ENCODE measurements at places on chromosomes 12 and 14. TPM values are rescaled to one million over a fixed set of nuclear protein-coding genes. Genes with fewer than 3 reads are reported as not detected.

MGP gene
- not detected for total RNA-seq

RFC5 gene
- total RNA-seq: 62.0 TPM

RAD9B gene
- 1.1 TPM for total RNA-seq

DPPA3 gene
- total RNA-seq: not detected

- no peak for DNase-seq
These were observed 24.4 kb downstream of the OAS2 start for GRCh38 chr12:113002676-113003075.

DNA sequence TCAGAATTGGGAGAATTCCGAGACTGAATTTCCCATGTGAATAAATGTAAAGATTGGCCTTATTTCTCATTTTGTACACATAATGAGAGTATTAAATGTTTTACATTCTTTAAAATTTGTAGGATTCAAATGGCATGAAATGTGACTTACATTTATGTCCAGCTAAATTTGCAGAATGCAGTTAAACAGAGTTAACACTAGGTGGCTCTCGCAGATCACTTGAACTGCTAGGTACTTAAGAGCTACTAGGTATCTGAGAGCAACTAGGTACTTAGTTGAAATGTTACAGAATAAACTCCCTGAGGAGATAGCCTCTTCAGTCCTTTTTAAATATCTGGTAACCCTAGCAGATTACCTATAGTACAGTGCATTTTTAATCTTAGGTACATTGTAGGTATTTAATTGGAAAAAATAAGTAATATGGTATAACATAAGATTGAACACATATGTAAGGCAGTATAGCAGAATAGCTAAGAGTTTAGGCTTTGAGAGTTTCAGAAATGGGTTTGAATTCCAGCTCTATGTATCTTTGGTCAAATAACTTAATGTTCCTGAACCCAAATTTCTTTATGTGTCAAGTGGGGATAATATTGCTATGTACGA, 73.8 kb downstream of the KIAA0586 start:
- DNase-seq: peak; percentile 52

- no peak for DNase-seq
These were observed 2.6 kb downstream of the EGLN3 start for GRCh38 chr14:33948145-33948868.

DNA sequence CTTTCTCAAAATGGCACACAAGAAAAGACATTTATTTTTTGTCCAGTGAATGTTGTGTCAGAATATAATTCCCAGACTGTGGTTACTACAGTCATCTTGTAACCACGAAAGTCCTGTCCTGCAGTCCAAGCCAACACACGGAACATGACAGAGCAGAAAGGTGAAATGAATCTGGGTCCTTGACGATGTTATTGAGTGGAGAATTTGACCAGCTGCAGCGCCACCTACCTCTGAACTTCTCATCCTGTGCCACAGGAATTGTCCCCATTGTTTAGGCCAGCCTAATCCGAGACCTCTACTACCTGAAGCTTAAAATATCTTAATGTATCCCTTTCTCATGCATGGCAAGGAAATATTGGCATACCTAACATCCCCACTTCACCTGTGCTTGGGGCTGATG, 64.1 kb upstream of the OTX2 start:
- peak; percentile 20 for DNase-seq

DNA sequence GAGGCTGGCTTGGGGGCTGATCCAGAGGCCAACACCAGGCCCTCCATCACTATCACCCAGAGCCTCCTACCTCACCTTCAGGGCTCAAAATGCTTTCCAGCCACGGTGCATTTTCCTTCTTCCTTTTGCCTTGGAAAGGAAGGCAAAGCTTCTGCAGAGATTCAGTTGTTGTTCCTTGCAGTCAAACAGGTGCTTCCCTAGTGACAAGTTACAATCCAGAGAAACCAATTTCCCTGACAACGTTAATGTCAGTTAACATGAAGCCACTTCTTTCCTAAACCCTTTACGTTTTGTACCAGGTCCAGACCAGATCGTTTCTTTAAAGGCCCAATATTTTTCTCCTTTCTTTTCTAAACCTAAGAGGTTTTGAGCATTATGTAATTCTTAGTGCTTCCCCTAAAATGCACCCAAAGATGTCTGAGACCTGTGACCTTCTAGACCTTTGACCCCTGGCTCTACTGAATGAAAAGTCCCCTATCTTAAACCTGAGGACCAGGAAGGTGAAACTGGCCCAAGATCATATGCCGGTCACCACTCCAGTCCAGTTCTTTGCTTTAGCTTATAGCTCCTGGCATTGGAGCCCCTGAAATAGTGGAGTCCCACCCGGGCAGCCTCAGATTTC, 211.5 kb downstream of the SLC41A2 start:
- no peak for DNase-seq

DNA sequence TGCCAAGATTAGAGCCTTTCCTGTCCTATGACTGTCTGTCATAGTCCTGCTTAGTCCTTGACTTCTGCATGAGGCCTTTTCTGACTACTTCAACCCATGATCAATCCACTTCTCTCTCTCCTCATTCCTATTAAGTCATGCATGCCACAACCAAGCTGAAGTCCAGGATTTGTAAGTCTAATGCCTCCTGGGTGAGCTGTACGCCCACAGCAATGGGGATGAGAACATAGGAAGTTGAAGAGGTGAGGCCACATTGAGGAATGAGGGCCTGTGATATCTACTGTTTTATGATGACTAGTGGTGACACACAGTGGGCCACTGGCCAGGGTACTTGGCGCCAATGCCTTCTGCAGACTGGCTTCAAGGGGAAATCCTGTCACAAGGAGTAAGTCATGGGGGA, 994.1 kb upstream of the TMEM132C start:
- DNase-seq: no peak

GRCh38 chr12:12642916-12643315, 31.2 kb downstream of the CREBL2 start:
- DNase-seq: no peak

GRCh38 chr14:29442696-29443095, 485.0 kb downstream of the PRKD1 start:
- DNase-seq: no peak

DNA sequence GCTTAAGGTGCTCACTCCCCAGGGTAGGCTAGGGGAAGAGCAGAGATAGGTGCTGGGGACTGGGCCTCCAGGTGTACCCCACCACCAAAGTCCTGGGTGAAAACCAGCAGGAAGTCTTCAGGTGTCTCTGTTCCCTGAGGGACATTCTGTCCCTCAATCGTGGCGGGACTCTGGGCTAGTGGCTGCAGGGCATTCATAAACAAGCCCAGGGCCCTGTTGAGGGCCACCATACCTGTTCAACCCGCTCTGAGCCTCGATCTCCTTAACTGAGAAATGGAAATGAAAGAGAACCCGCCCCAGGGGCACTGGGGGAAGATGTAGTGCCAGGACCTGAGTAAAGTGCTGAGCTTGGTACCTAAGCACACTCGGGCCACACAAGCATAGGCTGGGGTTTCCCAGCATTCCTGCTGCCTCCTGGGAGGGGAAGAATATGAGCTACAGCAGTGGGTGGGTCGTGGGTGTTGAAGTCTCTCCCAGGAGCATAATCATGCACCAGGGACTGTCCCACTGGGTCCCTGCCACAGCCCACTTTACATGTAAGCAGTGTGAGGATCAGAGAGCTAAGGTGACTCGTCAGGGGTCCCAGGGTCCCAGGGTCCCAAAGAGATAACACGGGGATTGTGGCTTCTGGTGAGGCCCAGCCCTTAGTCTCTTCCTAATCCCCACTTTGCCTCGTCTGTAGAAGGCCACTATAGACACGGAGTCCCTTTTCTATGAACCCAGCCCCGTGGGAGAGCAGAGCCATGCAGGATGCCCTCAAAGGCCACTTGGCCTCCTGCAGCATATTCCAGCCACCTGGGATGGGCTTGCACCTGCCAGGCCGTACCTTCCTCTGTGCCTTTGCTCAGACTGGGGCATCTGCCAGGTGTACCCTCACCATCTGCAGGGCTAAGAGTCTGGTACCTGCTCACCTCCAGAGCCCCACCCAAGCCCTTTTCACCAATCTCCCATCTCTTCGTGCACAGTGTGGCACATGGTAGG, 14.4 kb downstream of the FAM222A start:
- DNase-seq: no peak

DNA sequence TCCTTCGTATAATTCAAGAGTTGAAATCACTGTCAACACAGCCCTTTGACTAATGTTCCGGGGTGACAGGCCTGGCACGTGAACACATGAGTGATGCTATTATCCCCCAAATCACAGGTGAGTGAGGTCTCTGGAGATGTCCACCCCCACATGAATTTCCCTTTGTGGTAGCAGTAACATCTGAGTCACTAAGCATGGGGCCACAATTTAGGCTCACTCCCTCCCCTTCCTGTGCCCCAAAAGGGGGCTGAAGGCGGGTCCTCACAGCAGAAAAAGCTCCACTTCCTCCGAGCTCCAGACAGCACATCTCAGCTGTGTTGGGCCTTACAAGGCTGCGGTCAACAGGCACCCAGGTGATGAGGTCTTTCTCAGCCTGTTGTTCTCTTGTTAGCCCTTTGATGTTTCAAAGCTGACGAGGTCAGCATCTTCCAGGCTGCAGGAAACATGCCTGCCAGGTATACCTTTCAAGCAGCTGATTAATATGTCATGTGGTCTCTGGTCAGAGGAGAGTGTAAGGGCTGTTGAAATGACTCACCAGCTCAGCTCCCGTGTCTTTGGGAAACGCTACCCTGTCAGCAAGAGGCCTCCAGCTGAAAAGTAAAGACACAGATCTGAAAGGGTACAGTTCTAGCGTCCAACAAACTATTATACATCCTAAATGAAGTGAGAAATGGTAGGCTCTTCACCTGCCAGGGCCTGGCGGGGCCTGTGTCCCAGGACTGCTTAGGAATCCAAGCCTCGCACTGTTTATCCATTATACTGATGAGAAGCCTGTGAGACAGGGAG, 107.3 kb downstream of the ZFP36L1 start:
- DNase-seq: peak; percentile 90

GRCh38 chr12:46386877-46387629, 14.5 kb upstream of the SLC38A2 start:
- no peak for DNase-seq
